Naive thymus-derived CD4-positive, alpha-beta T cell (primary cell): ENCODE measurements at places on chromosomes 5 and 9. TPM values are rescaled to one million over a fixed set of nuclear protein-coding genes. Genes with fewer than 3 reads are reported as not detected.

The TSSK1B gene
- total RNA-seq: not detected in 2 replicates

The CARTPT gene
- not detected for total RNA-seq

The KIF4B gene
- total RNA-seq: not detected

The ROR2 gene
- total RNA-seq: not detected

The ZNF169 gene
- total RNA-seq: 12.9 and 13.0 TPM in 2 replicates

The SLC25A2 gene
- total RNA-seq: 0.27 TPM

- no peak for DNase-seq
- no peak overlapping the region for H3K27ac ChIP-seq
- no peaks in the 10 kb centered on the region for H3K4me1 ChIP-seq
Observed at GRCh38 chr5:144036476-144036875, 134.0 kb downstream of the YIPF5 start.

- no peak for DNase-seq
- H3K36me3 ChIP-seq: no peaks in the 10 kb centered on the region
- no peaks in the 10 kb centered on the region for H3K27me3 ChIP-seq
Observed at GRCh38 chr9:117868594-117868993, 164.4 kb downstream of the TLR4 start.

- H3K36me3 ChIP-seq: peaks cover 46% of the 10 kb centered on the region
- H3K27ac ChIP-seq: no peak overlapping the region
- no peaks in the 10 kb centered on the region for H3K4me1 ChIP-seq
- no peaks in the 10 kb centered on the region for H3K27me3 ChIP-seq
Observed at GRCh38 chr9:136720251-136720897, 8.0 kb downstream of the DIPK1B start.

DNA sequence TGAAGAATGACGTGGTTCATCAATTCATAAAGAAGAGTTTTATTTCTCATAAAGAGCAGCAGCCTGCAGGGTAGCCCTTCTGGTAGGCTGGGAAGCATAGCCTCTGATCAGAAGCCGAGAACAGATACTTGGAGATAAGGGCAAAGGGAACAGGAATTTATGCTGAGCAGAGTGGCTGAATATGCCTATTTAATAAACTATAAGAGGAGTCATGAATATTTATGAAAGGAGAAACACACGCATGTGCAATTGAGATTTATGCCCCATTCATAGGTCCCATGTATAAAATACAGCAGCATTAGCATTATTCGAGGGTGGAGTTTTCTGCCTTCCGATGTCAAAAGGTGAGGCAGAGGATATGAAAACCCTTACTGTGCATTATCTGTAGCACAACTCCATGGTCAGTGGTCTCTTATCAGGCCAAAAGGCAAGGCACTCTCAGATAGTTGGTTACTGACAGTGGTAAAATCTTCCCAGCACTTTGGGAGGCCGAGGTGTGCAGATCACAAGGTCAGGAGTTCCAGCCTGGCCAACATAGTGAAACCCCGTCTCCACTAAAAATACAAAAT lies 569.1 kb downstream of the ACTL7B start:
- no peaks in the 10 kb centered on the region for H3K4me1 ChIP-seq
- no peaks in the 10 kb centered on the region for H3K27me3 ChIP-seq
- H3K4me3 ChIP-seq: no peak overlapping the region
- no peak for DNase-seq

DNA sequence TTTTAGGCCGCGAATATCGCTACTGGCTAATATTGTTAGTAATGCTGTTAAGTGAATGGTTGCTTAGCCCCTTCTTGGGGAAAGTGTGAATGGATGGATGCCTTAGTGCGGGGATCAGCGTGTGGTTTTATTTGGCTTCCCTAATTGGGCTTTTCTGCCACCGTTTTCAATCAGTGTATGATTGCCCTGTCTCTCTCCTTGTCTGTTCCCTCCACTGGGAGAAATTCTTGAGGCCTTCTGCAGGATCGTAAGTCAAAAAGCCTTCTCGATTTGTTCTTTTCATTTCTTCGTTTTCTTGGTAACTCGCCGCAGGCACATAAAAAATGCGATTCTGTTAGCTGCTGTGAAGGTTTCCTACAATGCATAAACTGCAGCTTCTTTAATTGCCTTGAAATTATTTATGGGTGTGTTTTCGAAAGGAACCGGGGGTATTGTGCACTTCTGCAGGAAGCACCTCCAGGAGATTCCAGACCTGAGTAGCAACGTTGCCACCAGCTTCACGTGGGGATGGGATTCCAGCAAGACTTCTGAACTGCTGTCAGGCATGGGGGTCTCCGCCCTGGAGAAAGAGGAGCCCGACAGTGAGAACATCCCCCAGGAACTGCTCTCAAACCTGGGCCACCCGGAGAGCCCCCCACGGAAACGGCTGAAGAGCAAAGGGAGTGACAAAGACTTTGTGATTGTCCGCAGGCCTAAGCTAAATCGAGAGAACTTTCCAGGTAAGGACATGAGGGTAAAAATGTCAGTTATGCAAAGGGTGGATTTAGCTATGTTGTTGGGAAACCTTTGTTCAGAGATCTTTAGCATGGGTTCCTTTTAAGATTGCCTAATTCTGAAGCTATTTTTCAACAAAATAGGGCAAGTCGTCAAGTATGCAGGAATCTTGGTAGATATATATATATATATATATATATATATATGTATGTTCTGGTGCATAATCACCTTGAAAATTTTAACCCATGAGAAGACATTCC lies 700 bp downstream of the SKP2 start:
- peaks cover 24% of the 10 kb centered on the region for H3K4me1 ChIP-seq
- H3K27ac ChIP-seq: peak overlapping the region; percentile 69
- H3K36me3 ChIP-seq: no peaks in the 10 kb centered on the region
- H3K4me3 ChIP-seq: peak overlapping the region; percentile 87
- H3K27me3 ChIP-seq: no peaks in the 10 kb centered on the region

DNA sequence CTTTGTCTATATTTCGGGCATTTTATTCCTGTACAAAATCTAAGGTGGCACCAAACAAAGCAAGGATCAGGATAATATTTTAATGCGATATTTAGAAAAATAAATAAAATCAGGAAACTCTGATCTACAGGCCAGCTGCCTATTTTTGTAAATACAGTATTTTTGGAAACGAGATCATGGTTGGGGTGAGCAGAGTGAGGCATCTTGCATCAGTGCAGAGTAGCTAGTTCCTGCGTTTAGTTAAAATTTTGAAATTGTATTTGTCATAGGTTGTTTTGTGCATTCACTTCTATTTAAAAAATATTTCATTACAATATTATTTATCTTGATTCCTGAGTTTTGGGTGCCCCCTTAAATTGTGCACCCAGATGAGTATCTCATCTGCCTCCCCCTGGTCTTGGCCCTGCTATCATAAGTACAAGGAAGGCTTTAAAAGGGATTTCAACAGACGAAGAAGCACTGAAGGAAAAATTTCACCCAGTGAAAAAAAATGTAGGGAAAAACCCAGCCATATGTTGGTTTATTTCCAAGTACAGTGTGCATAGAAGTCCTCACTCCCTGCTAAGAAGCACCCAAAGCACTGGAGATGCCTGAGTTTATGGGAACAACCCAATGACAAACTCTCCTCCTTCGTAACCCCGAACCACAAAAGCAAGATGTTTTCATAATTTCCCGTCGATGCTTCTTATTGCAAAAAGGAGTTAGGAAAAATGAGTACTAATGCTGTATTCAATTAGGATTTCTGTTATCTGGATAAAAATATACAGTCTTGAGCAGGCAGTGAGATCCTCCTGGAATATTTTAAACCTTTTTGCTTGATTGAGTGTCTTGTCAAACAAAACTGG lies 304.7 kb upstream of the CLINT1 start:
- H3K27ac ChIP-seq: no peak overlapping the region
- H3K4me1 ChIP-seq: no peaks in the 10 kb centered on the region
- H3K36me3 ChIP-seq: no peaks in the 10 kb centered on the region

- no peaks in the 10 kb centered on the region for H3K36me3 ChIP-seq
- H3K4me3 ChIP-seq: no peak overlapping the region
Observed at GRCh38 chr5:124134941-124135340, 611.5 kb downstream of the ZNF608 start.

DNA sequence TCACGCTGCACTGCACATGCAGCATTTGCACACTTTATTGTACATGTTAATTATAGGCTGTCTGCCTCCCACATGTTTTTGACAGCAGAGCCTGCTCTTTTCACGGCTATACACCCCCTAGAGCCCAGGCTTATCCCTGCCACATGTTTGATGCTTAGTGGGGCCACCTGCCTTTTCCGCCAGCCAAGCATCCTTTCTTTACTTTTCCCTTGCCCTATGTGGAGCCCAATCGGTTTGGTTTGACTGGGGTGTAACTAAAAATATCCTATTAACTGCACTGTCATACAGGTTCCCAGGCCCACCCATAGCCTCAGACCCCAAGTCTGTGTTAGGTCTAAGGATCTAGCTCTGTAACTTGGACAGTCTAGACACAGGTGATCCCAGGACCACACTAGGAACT lies 18.9 kb upstream of the S1PR3 start:
- no peak overlapping the region for H3K4me3 ChIP-seq
- H3K36me3 ChIP-seq: no peaks in the 10 kb centered on the region
- no peaks in the 10 kb centered on the region for H3K27me3 ChIP-seq
- no peak overlapping the region for H3K27ac ChIP-seq
- H3K4me1 ChIP-seq: no peaks in the 10 kb centered on the region
- DNase-seq: no peak

GRCh38 chr5:133878236-133878555 lies 90.2 kb downstream of the C5orf15 start:
- H3K4me1 ChIP-seq: no peaks in the 10 kb centered on the region
- H3K4me3 ChIP-seq: no peak overlapping the region
- no peak for DNase-seq
- no peaks in the 10 kb centered on the region for H3K36me3 ChIP-seq

DNA sequence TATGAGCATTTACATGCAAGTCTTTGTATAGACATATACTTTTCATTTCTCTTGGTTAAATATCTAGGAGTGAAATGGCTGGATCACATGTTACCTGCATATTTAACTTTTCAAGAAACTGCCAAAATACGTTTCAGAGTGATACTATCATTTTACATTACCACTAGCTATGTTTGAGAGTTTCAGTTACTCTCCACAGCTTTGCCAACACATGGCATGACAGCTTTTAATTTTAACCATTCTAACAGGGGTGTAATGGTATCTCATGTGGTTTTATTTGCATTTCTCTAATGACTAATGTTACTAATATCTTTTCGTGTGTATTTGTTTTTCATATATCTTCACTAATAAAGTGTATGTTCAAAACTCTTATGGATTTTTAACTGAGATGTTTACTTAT lies 99.8 kb downstream of the DTWD2 start:
- H3K36me3 ChIP-seq: no peaks in the 10 kb centered on the region
- no peaks in the 10 kb centered on the region for H3K4me1 ChIP-seq
- no peaks in the 10 kb centered on the region for H3K27me3 ChIP-seq
- H3K4me3 ChIP-seq: no peak overlapping the region

- H3K27ac ChIP-seq: no peak overlapping the region
- H3K4me3 ChIP-seq: no peak overlapping the region
- H3K27me3 ChIP-seq: no peaks in the 10 kb centered on the region
- DNase-seq: peak; percentile 10
- no peaks in the 10 kb centered on the region for H3K36me3 ChIP-seq
Observed at GRCh38 chr5:151298063-151298855, 5.3 kb downstream of the SLC36A3 start.

DNA sequence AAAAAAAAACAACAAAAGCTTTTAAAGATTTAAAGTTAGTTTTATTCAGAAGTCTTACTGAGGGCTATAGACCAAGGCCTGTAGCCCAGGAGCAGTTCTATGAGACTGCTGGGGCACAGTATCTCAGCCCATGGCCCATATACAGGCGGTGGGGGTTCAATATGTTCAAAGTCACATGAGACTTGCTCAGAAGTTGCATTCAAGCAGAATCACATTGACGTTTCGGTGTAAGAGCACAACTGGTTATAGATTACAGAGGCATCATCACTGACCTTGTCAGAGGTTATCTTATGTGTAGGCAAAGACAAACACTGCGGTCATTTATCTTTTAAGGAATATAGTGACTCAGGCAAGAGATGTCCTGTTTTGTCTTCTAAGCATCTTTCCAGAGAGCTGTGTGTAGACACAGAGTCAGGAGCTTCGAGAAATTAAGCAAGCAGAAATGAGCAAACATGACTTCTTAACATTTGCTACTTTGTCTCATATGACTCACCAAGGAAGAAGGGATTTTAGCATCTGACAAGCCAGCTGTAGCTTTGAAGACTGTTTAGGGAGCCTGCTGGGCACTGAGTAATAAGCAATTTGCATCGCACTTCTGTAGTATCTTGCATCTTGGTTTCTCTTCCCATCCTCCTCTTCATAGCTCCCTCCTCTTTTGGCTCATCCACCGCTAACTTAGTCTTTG lies 12.9 kb upstream of the F2RL1 start:
- no peak overlapping the region for H3K4me3 ChIP-seq
- H3K36me3 ChIP-seq: no peaks in the 10 kb centered on the region
- H3K27ac ChIP-seq: no peak overlapping the region
- DNase-seq: no peak
- no peaks in the 10 kb centered on the region for H3K4me1 ChIP-seq
- H3K27me3 ChIP-seq: no peaks in the 10 kb centered on the region

DNA sequence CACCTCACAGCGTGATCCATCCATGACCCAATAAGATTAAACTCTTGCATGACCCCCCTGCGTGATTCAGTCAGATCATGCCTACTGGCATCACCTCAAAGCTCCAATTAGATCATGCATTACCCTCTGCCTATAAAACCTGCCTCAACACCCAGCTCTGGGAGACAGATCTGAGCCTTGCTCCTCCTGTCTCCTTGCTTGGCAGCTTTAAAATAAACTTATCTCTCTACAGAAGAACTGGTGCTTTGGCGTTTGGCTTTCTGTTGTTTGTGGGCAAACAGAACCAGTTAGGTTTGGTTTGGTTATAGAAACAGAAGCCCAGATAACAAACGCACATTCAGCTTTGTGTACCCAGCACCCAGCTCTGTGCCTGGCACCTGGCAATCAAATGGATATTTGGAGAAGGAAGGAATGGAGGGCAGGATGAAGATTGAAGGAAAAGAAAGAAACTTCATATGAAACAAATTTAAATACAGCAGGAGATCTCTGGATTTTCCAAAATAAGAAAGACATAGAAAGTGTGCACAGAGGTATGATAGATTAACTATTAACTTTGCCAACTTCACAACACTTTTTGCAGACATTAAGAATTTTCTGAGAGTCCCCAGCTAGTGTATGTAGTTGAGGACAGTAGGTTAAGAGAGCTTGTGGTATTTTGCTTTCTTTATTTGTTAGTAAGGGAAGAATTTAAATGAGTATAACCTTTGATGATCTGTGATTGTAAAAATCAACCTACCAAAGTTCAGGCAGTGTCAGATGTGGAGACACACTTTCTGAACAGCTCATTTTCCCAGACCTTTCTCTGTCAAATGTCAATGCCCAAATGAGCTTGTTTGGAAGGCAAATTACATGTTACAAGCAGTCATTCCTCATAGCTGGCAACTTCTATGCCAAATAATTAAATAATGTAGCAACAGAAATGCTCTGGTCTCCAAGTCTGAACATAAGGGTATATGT lies 102.1 kb upstream of the ASTN2 start:
- no peaks in the 10 kb centered on the region for H3K27me3 ChIP-seq
- no peak overlapping the region for H3K4me3 ChIP-seq
- H3K36me3 ChIP-seq: no peaks in the 10 kb centered on the region
